ENCODE measurements at places on chromosomes 6 and 20. TPM values are rescaled to one million over a fixed set of nuclear protein-coding genes. Genes with fewer than 3 reads are reported as not detected.

DNA sequence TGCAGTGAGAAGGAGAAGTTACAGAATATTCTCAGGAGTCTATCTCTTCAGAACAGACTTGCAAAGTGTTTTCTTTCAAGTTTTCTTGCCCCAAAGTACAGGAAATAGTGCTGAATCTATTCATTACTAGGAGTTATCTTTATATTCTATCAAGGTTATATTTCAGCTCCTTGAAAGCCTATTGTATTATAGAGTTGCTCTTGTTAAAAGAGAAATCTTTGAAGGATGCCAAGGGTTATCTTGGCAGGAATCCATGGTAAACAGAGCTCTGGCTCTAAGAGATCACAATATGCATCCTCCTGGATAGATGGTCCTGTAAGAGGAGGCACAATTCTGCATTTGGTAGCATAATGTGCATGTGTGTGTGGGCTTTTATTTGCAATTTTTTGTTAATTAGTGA is 21.2 kb upstream of the SNRPB2 start:
- no peak for DNase-seq

- no peak for DNase-seq
These were observed 82.4 kb downstream of the ZNF292 start for GRCh38 chr6:87237804-87238203.

GRCh38 chr6:56652994-56653393 is 10.3 kb upstream of the DST start:
- DNase-seq: no peak

- DNase-seq: no peak
These were observed 115.9 kb upstream of the AGPAT4 start for GRCh38 chr6:161389756-161390155.

DNA sequence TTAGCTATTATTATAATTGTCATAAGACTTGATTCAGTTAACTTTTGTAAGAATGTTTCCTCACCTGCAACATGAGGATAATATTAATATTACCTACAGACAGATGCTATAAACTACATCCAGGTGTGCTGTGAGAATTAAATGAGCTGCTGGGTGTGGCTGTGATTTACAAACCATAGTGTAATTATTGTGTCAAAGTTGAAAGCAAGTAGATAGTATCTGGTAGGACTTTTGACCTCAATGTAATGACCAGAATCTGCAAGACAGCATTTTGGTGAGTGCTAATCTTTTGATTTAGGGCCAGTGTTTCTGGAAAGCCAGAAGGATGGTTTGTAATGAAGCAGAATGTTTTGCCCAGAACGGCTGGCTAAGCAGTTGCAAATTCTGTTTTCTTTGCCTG is 162.5 kb downstream of the TRMT11 start:
- no peak for DNase-seq

- peak; percentile 20 for DNase-seq
These were observed 157.1 kb downstream of the AKAP7 start for GRCh38 chr6:131292145-131292938.

The SNAP91 gene
- polyA plus RNA-seq: 0.91 TPM

All from muscle of back (tissue), 13 donors.